AG09309 (cell line): ENCODE measurements at places on chromosomes 13 and 19.

DNA sequence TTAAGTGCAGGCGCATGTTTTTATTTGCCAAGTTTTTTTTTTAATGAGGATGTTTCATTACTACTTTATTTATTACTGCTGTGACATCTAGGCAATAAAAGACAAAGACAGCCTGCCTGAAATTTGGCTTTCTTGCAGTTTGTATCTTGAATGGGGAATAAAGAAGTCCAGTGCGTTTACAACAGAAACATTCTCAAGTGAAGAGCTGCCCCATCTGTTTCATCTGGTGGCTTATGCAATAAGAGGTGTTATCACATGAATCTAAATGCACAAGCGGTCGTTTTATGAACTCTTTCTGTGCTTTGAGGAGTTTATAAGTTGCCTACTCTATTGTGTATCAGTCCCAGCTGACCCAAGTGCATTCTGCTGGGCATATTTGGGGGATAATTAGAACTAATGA lies 12.6 kb upstream of the MAB21L1 start:
- no peak for DNase-seq

DNA sequence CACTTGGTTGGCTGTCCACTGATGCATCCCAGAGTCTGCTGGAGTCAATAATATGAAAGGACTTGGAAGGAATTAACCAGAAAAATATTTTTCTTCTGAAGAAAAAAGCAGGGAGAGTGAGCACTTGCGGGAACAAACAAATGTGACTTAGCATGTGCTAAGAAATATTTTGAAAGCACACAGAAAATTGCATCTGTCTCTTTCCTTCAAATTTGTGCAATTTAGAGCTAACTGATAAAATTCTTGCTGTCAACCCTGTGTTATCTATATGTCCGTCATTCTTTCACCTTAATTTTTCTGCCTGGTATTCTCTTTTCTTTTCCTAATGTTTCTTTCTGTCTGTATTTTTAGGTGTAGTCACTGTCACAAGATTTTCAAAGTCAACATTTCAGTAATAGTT lies 852.6 kb downstream of the PCDH9 start:
- no peak for DNase-seq

GRCh38 chr19:51784922-51785690 lies 9.9 kb upstream of the FPR3 start:
- peak; percentile 86 for DNase-seq

DNA sequence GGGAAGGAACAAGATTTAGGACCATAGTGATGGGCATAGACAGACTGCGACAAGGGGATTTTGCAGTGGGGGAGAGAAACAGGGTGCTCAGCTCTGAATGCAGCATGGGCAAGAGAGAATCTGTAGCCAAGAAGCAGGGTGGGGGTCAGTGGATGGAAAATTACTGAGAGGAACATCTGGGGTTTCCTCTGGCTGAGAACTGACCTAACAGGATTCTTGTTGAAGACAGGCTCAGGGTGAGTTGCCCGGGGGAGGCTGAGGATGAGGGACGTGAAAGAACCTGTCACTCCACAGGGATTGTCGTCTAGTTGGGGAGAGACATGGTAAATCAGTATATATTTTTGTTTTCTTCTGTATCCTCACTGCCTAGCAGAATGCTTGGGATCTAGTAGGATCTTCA lies 118.7 kb upstream of the PEG3 start:
- DNase-seq = no peak

- DNase-seq = no peak
Observed at GRCh38 chr13:107512551-107512950, 702.8 kb downstream of the LIG4 start.

GRCh38 chr19:57689750-57690149 lies 8.0 kb downstream of the ZNF551 start:
- DNase-seq = no peak

- no peak for DNase-seq
Observed at GRCh38 chr19:17579661-17580244, 24.3 kb downstream of the COLGALT1 start.

- DNase-seq = no peak
Observed at GRCh38 chr19:743168-743687, 7.7 kb upstream of the MISP start.

DNA sequence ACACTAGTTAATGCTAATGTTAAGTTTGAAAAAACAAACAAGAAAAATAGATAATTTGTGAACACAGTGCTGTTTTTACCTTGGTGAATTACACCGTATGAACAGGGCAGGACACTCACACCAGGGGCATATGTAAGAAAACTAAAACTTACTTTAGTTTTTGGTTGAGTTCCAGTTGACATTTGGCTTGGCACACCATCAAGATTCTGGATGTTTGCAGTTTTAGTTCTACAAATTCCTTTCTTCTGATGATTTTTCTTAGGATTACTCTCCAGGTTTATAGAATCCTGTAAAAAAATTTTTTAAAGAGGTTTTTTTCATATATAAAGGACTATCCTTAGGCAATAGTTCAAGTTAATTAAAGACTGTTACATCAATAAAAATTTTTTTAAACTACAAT lies 238.5 kb upstream of the STARD13 start:
- DNase-seq = peak; percentile 80

DNA sequence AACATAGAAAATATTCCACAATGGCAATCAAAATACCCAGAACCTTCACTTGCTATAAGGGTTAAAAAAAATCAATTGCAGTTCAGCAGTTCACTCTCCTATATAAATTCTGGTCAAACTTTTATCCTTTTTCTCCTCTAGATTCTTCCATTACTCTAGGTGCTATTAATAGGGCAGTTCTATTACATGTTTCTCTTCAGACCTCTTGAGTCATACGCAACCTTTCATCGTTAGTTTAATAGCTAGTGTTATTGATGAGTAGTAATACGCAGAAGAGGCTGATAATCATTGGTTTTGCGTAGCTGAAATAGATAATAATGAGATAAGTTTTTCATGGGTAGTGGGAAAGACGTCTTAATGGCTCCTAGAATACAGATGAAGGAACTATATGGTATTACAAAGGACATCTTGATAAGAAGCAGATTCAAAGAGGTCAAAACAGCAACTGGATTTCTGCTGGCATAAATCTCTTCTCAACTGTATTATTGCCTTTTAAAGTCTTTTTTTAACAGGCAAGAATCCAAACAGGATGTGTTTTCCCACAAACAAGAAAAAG lies 118.3 kb upstream of the STARD13 start:
- DNase-seq = no peak

DNA sequence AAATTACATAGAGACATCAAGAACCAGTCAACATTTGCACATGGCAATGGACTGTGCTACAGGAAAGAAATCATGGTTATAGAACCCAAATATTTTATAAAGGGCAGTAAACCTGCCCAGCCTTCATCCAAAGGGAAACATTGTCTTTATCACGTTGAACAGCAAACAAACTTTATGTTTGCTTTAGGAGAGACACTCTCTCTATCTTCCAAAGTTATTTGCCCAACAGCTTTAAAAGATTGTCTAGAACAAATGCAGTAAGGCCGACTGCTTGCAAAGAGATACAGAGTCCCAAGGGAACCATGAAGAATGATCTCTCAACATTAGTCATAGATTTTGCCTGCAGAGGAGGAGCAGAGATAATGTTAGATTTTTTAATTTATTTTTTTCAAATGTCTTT lies 1323.5 kb upstream of the SLC10A2 start:
- no peak for DNase-seq

- DNase-seq = no peak
Observed at GRCh38 chr13:62337109-62337880, 921.6 kb upstream of the PCDH20 start.

- DNase-seq = no peak
Observed at GRCh38 chr13:48954081-48954480, 21.6 kb upstream of the FNDC3A start.

GRCh38 chr19:18883526-18884304 lies 12.2 kb downstream of the CERS1 start:
- DNase-seq = no peak

- no peak for DNase-seq
Observed at GRCh38 chr13:68304286-68304893, 1074.3 kb upstream of the PCDH9 start.

- DNase-seq = no peak
Observed at GRCh38 chr13:48518083-48518482, 14.8 kb downstream of the RCBTB2 start.

DNA sequence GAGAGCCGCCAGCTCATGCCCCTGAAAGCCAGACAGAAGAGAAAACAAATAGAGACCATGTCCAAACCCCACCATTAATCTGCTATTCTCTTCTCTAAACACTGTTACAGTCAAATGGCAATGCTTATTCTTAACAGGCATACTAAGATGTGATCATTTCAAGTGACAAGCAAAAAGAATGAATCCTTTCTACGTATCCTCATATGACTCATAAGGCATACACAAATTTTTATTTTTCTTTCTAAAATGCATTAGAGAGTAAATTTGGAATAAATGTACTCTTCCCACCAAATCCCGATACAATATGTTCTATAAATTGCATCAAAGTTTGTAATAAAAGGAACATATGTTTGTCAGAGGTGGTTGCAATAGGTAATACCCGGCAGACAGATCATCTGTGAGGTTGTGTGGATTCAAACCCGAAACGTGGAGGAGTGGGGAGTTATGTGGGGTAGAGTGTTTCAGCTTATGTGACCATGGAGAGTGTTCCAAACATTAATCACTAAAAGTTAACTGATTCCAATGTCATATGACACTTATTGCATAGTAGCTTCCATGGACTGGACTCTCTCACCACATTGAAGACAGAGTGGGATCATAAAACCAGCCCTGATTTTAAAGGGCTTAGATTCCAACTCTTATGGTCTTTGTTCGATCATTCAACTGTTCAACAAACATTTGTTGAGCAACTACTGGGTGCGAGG lies 213.1 kb downstream of the DCLK1 start:
- no peak for DNase-seq

- DNase-seq = no peak
Observed at GRCh38 chr13:25927363-25927762, 124.5 kb downstream of the SHISA2 start.
